ENCODE measurements at places on chromosomes 3 and 15.
A peak's percentile ranks its signal among the peaks of the same experiment; 100 is the strongest.

DNA sequence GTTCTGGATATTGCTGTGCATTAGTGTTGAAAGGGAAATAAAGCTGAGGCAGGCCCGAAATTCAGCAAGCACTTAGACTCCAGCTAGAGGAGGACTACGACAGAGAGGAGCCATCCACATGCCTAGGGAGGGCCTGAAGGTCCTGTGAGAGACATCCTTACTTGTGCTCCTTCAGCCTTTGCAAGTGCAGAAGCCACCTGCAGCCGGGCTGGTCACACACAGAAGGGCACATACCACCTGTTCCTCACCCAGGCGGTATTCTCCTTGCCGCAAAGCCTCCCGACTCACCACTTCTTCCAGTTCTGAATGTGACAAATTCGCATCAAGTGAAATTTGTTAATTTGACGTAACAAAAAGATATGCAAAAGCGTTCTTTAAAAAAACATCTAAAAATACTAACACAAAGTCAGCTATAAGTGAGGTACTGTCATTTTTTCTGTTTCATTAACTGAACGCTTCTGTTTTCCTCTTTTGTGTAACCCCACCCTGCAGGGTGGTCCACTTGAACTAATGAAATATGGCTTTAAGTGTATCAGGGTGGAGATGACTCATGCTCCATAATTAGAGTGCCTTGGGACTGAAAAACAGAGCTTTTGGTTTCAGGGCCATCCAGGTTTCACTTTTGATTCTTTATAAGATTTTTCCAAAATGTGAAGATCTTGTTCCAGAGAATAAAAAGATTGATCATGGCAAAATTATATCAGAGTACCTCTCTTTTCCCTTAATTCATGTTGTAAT, 467.9 kb upstream of the ATP11B start:
- DNase-seq: no peak

DNA sequence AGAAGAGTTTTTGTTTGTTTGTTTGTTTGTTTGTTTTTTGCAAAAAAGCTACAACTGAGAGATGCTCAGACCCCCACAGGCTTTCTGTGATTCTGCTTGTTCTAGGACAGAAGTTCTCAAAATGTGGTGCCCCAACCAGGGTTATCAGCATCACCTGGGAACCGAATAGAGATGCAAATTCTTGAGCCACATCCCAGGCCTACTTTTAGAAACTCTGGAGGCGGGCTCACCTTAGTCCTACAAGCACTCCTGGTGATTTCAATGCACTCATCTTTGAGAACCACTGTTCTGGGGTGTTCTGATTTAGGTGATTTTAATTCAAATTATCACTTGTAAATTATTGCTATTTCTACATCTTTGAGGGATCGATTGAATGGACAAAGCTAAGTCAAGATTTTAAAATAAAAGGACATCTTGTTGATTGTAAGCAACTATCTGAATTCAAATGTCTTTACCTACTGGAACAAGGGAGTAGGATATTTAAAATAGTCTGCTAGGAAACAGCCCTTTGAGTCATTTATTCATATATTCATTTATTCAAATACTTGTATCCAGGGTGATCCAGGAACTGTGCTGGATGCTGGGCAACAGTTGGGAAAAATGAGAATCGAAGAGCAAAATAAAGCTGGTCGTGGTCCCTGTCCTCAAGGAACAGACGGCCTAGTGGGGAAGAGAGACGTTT, 44.7 kb upstream of the CADPS start:
- no peak for DNase-seq

DNA sequence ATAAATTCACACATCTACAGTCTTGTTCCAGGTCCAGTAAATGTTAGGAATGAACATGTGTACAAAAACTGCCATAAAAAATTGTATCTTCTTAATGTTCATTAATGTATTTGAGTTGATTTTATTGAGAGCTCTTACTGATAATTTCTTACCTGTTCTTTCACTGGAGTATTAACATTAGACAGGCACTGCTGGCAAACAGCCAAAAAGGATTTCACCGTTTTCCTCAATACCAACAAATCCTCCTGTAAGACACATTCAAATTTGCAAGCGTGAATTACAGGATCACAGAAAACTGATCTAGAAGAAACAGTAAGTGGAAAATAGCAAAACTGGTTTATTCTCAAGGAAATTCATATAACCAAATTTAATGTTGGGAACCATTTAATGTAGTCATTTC, 127.4 kb downstream of the PCCB start:
- no peak for DNase-seq

DNA sequence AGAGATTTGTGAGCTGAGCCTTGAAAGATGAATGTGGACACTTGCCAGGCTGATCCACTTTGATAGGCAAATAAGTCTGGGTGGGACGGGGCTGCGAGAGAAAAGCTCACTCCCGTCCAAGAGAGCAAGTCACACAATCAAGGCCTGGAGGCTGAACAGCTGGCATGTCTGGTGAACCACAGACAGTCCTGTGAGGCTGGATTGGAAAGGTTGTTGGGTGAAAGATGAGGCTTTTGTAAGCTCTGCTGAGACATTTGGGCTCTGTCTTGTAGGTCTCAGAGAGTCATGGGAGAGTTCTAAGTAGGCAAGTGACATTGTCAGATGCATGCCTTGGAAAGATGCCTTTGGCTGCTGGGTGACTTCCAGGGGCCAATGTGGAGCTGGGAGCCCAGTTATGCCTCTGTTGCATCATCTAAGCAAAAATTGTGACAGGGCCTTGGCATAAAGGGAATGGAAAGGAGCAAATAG, 38.5 kb downstream of the RPLP1 start:
- DNase-seq: no peak

DNA sequence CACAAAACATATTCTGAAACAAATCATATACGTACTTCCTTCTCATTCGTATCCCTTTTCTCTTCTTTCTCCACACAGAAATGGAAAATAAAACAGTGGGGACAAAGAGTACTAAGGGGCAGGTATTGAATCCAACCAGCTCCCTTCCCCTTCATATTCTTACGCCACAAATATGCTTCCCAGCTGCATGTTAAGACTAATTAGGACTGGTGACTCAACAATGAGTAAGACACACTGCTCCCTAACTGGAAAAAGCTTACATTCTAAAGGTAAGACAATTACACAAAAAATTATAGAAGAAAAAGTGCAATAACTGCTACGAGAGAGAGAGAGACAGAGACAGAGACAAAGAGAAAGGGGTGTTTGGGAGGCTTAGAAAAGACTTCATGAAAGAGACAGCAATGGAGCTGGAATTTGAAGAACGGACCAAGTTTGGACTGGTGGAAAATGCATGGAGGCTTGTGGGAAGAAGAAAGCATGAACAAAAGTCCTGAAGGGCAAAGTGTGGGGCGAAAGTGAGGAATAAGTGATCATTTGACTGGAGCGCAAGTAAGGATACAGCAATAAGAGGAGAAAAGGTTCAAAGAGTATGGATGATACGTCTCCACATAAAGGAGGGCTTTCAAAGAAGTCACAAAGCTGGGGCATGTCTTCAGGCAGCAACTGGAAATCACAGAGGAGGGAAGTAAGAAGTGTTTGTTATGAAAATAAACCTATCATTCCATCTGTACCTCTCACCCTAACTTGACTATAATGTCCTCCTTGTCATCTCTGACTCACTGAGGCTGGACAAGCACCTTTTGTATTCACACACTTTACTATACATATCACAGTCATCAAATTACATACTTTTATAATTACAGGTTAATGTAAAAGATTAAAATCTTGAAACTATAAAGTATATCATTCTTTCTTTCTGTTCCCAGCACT, 49.2 kb downstream of the RYK start:
- DNase-seq: no peak

DNA sequence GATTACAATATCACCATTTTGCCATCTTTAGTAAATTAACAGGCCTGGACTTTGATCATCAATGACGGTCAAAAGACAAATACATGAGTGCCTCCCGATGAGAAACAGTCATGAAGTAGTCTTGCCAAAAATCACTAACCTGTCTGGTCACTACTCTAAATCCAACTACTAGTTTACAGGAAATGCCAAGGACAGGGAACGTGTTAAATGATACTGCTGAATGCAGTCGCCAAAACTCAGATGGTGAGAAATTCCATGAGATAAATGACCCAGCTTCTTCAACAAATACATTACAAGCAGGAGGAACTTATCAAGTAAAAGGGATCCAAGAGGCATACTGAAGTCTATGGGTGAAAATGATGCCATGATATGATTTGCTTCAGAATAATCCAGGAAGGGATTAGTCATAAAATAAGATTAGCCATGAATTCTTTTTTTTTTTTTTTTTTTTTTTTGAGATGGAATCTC, 35.8 kb upstream of the ATP13A3 start:
- DNase-seq: no peak

- DNase-seq: no peak
Observed at GRCh38 chr3:192482809-192483208, 244.5 kb downstream of the FGF12 start.

DNA sequence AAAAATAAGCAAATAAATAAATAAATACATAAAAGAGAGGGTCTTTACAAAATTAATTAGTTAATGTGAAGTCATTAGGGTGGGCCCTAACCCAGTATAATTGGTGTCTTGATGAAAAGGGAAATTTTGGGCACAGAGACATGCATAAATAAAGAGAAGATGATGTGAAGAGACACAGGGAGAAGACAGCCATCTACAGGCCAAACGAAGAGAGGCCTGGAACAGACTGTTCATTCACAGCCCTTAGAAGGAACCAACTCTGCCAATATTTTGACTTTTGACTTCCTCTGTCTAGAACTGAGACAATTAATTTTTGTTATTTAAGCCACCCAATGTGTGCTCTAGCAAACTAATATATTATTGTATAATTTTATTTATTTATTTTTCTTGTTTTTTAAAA, 29.6 kb upstream of the SELENOK start:
- no peak for DNase-seq

- no peak for DNase-seq
Observed at GRCh38 chr15:36911322-36911944, 188.9 kb downstream of the MEIS2 start.

- DNase-seq: no peak
Observed at GRCh38 chr15:59059076-59059597, 45.8 kb upstream of the CCNB2 start.

DNA sequence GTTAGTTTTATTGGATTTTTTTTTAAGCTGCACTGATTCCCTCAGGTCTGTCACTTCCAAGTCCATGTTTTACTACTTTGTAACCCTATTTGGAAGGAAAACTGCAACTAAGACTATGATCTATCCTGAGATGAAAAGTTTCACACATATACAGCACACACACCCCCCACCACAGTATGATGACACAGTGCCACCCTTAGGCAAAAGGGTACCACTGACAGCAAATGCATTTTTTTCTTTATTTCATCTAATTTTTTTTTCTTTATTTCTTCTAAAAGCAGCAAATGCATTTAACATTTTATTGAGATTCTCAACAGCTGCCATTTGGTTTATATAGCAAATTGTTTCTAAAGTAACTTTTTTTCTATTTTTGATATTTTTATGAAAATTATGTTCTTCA, 21.2 kb downstream of the NGRN start:
- no peak for DNase-seq

- DNase-seq: no peak
Observed at GRCh38 chr3:1026395-1026794, 66.4 kb upstream of the CNTN6 start.

- DNase-seq: no peak
Observed at GRCh38 chr3:169315996-169316395, 347.5 kb downstream of the MECOM start.

DNA sequence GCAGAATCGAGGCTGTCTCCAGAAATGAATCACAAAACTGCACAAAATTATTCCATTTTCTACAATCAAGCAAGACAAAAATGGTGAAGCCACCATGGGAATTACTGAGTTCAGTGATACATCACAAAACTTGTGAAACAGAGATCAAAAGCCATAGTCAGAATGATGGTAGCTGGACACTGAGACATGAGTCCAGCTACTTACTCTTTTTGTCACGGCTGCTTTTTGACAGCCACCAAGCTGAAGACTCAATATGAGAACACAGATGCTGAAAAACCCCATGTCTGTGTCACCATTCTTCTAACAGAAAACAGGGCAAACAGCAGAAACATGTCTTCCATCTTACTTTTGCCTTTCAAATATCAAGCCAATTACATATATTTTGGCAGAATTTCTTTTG, 237.6 kb downstream of the LPP start:
- no peak for DNase-seq

DNA sequence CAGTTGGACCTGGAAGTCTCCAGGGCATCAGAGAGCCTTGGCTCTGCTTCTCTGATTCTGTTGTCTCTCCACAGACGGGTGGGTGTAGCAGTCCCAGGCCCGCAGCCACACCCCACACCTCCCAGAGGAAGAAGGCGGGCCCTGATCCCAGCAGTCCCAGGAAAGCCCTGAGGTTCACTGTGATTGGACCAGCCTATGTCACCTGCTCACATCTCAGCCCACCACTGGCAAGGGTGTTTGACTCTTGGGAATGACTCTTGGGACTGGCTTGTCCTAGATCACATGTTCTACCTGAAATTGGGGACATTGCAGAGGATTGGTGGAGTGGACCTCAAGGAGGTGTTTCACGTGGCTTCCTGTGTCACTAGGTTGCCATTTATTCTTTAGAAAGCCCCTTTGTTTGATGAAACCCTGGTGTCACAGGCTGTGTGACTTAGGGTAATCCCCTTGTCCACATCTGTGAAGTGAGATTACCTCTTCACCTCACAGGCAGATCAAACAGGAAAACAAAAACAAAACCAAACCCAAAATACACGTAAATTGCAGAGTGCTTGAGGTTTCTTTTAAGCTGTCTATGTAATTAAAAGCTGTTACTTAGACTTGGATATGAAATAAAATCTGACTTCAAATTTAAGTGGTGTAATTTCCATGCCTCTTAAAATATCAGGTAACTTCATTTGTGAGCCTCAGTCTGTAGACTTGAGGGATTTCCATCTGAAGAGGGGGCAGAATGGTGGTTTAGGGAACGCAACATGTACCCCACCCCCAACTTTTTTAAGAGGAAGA, 26.7 kb downstream of the FLNB start:
- no peak for DNase-seq

DNA sequence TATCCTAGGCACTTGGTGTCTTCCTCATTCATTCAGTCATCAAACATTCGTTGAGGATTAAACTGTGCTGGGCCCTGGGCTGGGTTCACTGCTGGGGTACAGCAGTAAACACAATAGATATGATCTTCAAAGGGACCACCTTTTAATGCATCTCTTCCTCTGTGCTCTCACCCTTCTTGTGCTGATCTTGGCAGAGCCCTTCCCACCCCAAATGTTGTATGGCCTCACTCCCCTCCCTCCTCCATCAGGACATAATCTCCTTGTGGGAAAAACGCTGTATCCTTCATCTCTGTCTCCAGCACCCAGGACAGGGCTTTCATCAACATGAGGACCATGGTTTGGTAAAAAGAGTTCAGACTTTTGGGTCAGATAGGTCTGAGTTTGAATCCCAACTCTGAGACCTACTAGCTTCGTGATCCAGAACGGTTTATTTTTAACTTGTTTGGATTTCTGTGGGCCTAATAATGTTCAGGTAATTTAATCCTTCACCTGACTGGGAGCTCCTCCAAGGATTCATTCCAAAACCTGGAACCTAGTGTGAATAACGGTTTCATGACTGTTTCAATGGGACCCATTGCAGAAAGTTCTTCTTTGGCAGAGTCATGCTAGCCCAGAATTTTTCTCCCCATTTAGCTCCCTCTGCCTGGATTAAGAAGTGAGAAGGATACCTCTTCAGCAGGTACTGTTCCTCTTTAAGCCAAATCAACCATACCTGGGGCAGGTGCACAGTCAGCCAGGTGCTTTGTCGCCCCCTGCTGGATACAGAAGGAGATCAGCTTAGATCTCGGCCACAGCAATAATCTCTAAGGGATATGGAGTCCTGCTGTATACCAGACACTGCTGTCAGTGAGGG, 5.2 kb upstream of the WNT7A start:
- DNase-seq: peak; percentile 82
